ENCODE measurements at places on chromosomes 1 and 21. TPM values are rescaled to one million over a fixed set of nuclear protein-coding genes. Genes with fewer than 3 reads are reported as not detected.

TNFRSF4 gene
- total RNA-seq = 0.59 TPM

TTC22 gene
- total RNA-seq = not detected

TRIM62 gene
- 17.3 TPM for total RNA-seq

BARHL2 gene
- total RNA-seq = not detected

KIF26B gene
- 47.0 TPM for total RNA-seq

AGL gene
- total RNA-seq = 12.6 TPM

JAM2 gene
- total RNA-seq = 6.6 TPM

CHIT1 gene
- not detected for total RNA-seq

GSTM5 gene
- not detected for total RNA-seq

TTLL7 gene
- total RNA-seq = 18.3 TPM

CDA gene
- not detected for total RNA-seq

SELENBP1 gene
- total RNA-seq = 11.1 TPM

CERS2 gene
- 217 TPM for total RNA-seq

GABRD gene
- total RNA-seq = not detected

BRDT gene
- not detected for total RNA-seq

NUDT4B gene
- 1.6 TPM for total RNA-seq

OR2L13 gene
- not detected for total RNA-seq

ARHGEF16 gene
- total RNA-seq = 1.1 TPM

All from chondrocyte (in vitro differentiated cells).